ENCODE measurements at places on chromosomes 7 and 10. TPM values are rescaled to one million over a fixed set of nuclear protein-coding genes. Genes with fewer than 3 reads are reported as not detected.
A peak's percentile ranks its signal among the peaks of the same experiment; 100 is the strongest.

- no peak for DNase-seq
- H3K4me1 ChIP-seq, result no peaks in the 10 kb centered on the region
- H3K27me3 ChIP-seq, result no peaks in the 10 kb centered on the region
- no peaks in the 10 kb centered on the region for H3K36me3 ChIP-seq
Measured at GRCh38 chr10:50467209-50467608, 156.5 kb downstream of the SGMS1 start.

GRCh38 chr10:109773288-109774120 is 149.8 kb downstream of the XPNPEP1 start:
- no peaks in the 10 kb centered on the region for H3K27me3 ChIP-seq
- no peak overlapping the region for H3K27ac ChIP-seq
- no peaks in the 10 kb centered on the region for H3K4me1 ChIP-seq
- H3K4me3 ChIP-seq, result peak overlapping the region; percentile 29

DNA sequence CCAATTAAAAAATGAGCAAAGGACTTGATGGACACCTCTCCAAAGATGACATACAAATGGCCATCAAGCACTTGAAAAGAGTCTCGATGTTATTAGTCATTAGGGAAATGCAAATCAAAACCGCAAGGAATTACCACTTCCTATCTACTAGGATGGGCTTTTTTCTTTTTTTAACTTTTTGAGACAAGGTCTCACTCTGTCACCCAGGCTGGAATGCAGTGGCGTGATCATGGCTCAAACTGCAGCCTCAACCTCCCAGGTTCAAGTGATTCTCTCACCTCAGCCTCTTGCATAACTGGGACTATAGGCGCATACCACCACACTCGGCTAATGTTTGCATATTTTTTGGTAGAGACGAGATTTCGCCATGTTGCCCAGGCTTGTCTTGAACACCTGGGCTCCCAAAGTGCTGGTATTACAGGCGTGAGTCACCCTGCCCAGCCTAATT is 13.6 kb downstream of the NKX1-2 start:
- no peaks in the 10 kb centered on the region for H3K27me3 ChIP-seq
- DNase-seq, result no peak
- no peaks in the 10 kb centered on the region for H3K36me3 ChIP-seq
- no peak overlapping the region for H3K27ac ChIP-seq
- H3K4me1 ChIP-seq, result no peaks in the 10 kb centered on the region

DNA sequence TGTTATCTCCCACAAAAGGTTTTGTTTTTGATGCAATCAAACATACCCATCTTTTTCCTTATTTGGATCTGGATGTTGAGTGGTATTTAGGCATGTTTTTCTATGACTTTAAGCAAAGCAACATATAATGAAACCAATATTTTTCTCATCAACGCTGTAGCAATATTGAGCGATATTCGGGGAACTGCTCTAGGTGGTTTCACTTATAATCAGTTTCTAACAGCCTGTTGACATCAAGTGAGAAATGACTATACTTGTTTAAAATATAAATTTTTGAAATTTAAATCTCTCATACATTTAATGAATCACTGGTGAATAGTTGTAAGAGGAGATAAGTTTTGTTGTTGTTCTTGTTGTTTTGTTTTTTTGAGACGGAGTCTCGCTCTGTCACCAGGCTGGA is 52.8 kb upstream of the CCAR1 start:
- H3K27ac ChIP-seq, result no peak overlapping the region
- no peak for DNase-seq
- H3K4me1 ChIP-seq, result no peaks in the 10 kb centered on the region
- H3K36me3 ChIP-seq, result peaks cover 36% of the 10 kb centered on the region
- no peak overlapping the region for H3K4me3 ChIP-seq

GRCh38 chr10:116657863-116658551 is 37.3 kb downstream of the PNLIPRP2 start:
- H3K4me3 ChIP-seq, result no peak overlapping the region
- no peak for DNase-seq
- no peaks in the 10 kb centered on the region for H3K27me3 ChIP-seq
- H3K4me1 ChIP-seq, result no peaks in the 10 kb centered on the region
- no peaks in the 10 kb centered on the region for H3K36me3 ChIP-seq

GRCh38 chr7:111282626-111283025 is 191.7 kb downstream of the LRRN3 start:
- no peaks in the 10 kb centered on the region for H3K27me3 ChIP-seq
- H3K4me1 ChIP-seq, result peaks cover 2% of the 10 kb centered on the region
- H3K27ac ChIP-seq, result no peak overlapping the region
- DNase-seq, result no peak
- H3K36me3 ChIP-seq, result no peaks in the 10 kb centered on the region
- H3K4me3 ChIP-seq, result no peak overlapping the region

DNA sequence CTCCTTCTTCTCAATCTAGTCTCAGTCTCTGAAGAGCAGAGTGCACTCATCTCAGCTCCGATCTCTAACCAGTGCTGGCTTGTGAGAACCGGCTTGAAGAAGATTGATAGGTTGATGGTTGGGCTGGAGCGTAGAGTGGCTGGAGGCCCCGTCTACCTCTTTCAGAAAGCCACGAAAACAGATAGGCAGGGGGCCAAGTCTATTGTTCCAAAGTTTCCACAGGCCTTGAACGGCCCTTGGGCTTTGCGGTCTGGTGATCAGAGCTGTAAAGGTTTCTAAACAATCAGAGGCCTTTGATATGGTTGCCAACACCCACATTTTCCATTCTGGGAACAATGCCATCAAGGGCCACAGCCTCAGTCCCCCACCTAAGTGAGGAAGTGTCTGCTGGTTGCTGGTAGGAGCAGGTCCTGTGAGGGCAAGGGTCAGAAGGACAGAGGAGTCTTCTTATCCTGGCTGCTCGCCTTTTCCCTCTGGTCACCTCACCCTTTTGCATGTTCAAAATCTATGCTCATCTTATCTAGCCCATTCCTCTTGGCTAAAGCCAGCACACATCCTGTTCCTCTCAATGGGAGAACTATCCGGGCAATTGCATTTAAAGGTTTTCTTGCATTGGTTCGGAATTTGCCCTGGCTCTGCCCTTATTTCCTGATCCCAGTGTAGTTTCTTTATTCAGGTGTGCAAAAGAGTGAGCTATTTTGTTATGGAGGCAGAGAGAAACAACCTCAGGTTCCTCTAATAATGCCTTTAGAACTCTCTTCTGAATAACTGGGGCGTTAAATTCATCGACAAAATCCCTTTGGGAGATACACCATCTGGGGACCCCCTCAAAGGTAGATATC is 70.3 kb upstream of the KMT2E start:
- peak overlapping the region; percentile 83 for H3K27ac ChIP-seq
- H3K36me3 ChIP-seq, result no peaks in the 10 kb centered on the region
- peaks cover 23% of the 10 kb centered on the region for H3K4me1 ChIP-seq

- no peaks in the 10 kb centered on the region for H3K36me3 ChIP-seq
- no peaks in the 10 kb centered on the region for H3K4me1 ChIP-seq
- no peak overlapping the region for H3K4me3 ChIP-seq
- H3K27ac ChIP-seq, result no peak overlapping the region
- DNase-seq, result no peak
Measured at GRCh38 chr7:16350634-16351033, 70.7 kb downstream of the CRPPA start.

GRCh38 chr10:12768156-12769100 is 233.1 kb downstream of the CCDC3 start:
- no peaks in the 10 kb centered on the region for H3K4me1 ChIP-seq
- H3K27ac ChIP-seq, result no peak overlapping the region
- H3K27me3 ChIP-seq, result no peaks in the 10 kb centered on the region
- no peak overlapping the region for H3K4me3 ChIP-seq
- no peaks in the 10 kb centered on the region for H3K36me3 ChIP-seq

DNA sequence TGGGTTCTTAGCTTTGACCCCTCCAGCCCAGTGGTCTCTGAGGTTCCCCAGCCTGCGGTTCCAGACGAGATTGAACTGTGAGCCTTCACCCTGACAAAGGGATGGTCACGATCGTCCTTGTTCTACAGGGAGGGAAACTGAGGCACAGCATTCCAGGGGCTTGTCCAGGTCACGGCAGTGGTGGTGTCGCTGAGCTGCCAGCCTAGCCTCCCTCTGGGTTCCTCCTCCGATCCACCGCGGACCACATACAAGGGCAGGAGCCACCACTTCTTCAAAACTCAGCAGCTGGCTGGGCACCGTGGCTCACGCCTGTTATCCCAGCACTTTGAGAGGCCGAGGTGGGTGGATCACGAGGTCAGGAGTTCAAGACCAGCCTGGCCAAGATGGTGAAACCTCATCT is 35.8 kb downstream of the ELFN1 start:
- peaks cover 21% of the 10 kb centered on the region for H3K4me1 ChIP-seq
- no peak overlapping the region for H3K27ac ChIP-seq
- H3K4me3 ChIP-seq, result no peak overlapping the region
- H3K27me3 ChIP-seq, result no peaks in the 10 kb centered on the region
- DNase-seq, result peak; percentile 32

DNA sequence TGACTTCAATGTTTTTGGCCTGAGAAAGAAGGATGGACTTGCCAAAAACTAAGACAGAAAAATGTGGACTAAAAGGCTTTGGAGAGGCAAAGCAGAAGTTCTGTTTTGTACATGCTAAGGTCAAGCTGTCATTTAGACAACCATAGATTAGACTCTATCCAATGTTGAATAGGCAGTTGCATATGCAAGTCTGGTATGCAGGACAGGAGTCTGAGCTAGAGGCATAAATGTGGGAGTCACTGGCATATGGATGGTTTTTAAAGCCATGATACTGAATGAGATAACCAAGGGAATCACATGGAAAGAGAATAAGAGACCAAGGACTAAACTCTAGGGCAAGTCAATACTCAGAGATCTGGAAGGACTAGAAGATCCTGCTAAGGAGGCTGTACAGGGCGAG is 164.1 kb downstream of the LSM5 start:
- H3K27me3 ChIP-seq, result peaks cover 12% of the 10 kb centered on the region
- no peaks in the 10 kb centered on the region for H3K36me3 ChIP-seq
- H3K4me3 ChIP-seq, result no peak overlapping the region
- H3K4me1 ChIP-seq, result no peaks in the 10 kb centered on the region
- DNase-seq, result no peak
- no peak overlapping the region for H3K27ac ChIP-seq

PPP2R2D gene
- polyA plus RNA-seq, result 24.3 TPM

GIMAP6 gene
- polyA plus RNA-seq, result 0.05 TPM

CCT6A gene
- 221 TPM for polyA plus RNA-seq

EGR2 gene
- polyA plus RNA-seq, result 0.47 TPM

RELN gene
- polyA plus RNA-seq, result 0.02 TPM
